ENCODE measurements at places on chromosomes 7 and 10.

DNA sequence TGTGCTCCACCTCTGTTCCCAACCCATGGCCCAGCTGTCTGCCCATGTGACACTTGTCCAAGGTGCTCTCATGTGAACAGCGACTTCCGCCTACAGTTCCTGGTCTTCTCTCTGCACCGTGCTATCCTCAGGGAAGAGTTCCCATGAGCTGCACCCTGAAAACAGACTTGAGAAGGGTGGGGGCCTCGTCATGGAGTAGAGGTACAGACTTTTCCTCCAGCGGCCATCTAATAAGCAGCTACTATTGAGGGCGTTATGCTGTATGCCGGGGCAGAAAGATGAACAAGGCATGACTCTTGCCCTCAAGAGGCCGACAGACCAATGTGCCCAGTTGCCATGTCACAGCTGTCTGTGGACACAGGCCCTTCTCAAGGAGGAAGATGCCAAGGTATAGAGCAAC lies 25.4 kb upstream of the LYZL1 start:
- DNase-seq: no peak

DNA sequence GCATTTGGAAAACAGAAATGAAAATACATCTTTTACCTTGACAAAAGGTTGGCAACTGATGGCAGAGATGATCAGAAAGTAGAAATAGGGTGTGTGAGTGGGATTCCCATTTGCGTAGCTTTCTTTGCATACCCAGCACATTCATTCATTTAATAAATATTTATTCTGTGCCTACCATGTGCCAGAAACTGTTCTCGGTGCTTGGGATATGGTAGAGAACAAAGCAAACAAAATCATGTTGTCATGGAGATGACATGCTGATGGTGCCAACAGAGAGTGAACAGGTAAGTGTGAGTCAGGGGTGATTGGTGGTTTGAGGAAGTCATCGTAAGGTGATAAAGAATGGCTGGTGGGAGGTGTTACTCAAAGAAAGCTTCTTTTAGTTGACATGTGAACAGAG lies 45.4 kb downstream of the CACNB2 start:
- no peak for DNase-seq

- DNase-seq: no peak
Observed at GRCh38 chr7:138067774-138068173, 8.5 kb upstream of the AKR1D1 start.

GRCh38 chr7:34019301-34019790 lies 114.0 kb downstream of the BMPER start:
- no peak for DNase-seq

DNA sequence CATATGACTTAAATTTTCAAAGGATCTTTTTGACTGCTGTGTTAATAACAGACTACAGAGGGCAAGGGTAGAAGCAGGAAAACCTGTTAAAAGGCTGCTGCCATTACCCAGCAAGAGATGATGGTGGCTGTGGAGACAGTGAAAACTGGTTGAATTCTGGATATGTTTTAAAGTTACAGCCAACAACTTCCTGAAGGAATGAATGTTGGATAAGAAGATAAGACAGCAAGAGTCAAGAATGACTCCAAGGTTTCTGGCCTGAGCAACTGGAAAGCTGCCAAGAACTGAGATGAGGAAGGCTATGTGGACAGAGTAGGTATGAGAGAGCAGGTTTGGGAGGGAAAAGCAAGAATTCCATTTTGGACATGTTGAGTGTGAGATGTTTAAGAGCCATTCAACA lies 19.1 kb downstream of the CNOT4 start:
- DNase-seq: no peak

- DNase-seq: no peak
Observed at GRCh38 chr7:157972914-157973313, 614.7 kb downstream of the PTPRN2 start.

- no peak for DNase-seq
Observed at GRCh38 chr10:34716958-34717357, 98.1 kb downstream of the PARD3 start.

- DNase-seq: no peak
Observed at GRCh38 chr10:78404296-78404695, 370.6 kb downstream of the RPS24 start.

DNA sequence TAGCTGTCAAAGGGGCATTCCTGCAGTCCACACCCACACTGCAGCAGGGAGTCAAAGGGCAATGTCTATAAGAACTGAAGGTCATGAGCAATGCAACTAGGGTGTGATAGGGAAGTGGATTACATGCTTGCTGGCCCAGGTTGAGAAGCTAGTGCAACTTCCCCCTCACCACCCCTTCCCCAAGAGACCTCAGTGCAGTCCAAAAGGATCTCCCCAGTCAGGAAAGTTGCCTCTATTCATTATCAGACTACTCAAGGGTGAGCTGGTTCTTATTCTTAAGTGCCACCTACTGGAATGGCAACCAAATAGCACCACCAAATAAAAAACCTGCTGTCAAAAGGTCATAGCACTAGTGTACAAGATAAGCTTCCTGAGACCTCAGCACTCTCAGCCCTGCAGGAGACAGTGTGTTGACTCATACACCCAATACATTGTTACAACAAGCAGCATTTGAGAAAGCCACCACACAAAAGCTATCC lies 28.2 kb downstream of the MTERF1 start:
- DNase-seq: no peak

- no peak for DNase-seq
Observed at GRCh38 chr7:6020371-6021286, 10.5 kb upstream of the ANKRD61 start.

- no peak for DNase-seq
Observed at GRCh38 chr10:96225119-96225518, 46.2 kb downstream of the BLNK start.
